ENCODE measurements at places on chromosomes 12 and 14. TPM values are rescaled to one million over a fixed set of nuclear protein-coding genes. Genes with fewer than 3 reads are reported as not detected.

GRCh38 chr14:35368583-35369392 lies 35.8 kb downstream of the NFKBIA start:
- peaks cover 33% of the 10 kb centered on the region for H3K4me1 ChIP-seq
- no peak overlapping the region for H3K27ac ChIP-seq
- DNase-seq: no peak
- H3K36me3 ChIP-seq: no peaks in the 10 kb centered on the region
- no peaks in the 10 kb centered on the region for H3K27me3 ChIP-seq
- H3K4me3 ChIP-seq: no peak overlapping the region

GRCh38 chr14:90911121-90911520 lies 94.9 kb upstream of the TTC7B start:
- DNase-seq: no peak
- H3K4me1 ChIP-seq: no peaks in the 10 kb centered on the region
- no peaks in the 10 kb centered on the region for H3K36me3 ChIP-seq
- no peak overlapping the region for H3K27ac ChIP-seq
- H3K4me3 ChIP-seq: no peak overlapping the region
- H3K27me3 ChIP-seq: no peaks in the 10 kb centered on the region

- DNase-seq: peak; percentile 78
- peak overlapping the region; percentile 88 for H3K4me3 ChIP-seq
- H3K36me3 ChIP-seq: peaks cover 11% of the 10 kb centered on the region
- H3K27me3 ChIP-seq: no peaks in the 10 kb centered on the region
- H3K4me1 ChIP-seq: peaks cover 34% of the 10 kb centered on the region
Observed at GRCh38 chr12:30796313-30796780, 41.6 kb upstream of the CAPRIN2 start.

- H3K27ac ChIP-seq: no peak overlapping the region
- H3K4me1 ChIP-seq: no peaks in the 10 kb centered on the region
- 0 out of 2 replicates have a peak, but pooled peaks cover 1% of the 10 kb centered on the region for H3K27me3 ChIP-seq
- H3K4me3 ChIP-seq: no peak overlapping the region
Observed at GRCh38 chr14:57060276-57060955, 208.3 kb downstream of the EXOC5 start.

DNA sequence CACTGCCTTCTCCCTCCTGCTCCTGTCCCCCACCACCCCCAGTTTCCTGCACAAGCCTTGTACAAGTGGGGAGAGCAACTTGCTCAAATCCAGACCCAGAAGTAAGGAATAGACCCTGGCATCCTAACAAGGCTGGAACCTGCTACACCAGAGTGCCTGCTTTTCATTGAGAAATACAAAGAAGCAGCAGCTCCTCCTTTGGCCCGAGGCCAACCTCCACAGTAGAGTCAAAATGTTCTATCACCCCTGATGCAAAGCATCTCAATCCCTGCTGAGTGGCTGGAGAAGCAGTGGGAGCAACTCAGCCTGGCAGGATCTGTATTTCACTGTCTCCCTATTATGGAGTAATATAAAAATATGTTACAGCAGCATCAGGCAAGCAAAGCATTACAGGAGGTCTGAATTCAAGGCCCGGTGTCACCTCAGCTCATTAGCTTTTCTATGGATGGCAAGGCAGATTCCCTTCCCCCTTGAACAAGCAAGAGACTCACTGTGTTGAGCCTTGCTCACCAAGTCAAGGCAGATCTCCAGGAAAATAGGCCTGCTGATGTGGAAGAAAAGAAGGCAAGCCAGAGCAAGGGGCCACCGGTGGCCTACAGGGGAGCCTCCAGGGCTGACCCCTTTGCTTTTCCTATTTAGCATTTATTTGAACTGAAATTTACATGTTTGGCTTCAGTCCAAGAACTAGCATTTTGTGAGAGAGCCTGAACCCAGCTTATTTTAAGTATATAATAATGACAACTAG lies 186.3 kb upstream of the EGLN3 start:
- H3K27ac ChIP-seq: no peak overlapping the region
- H3K4me1 ChIP-seq: no peaks in the 10 kb centered on the region
- H3K36me3 ChIP-seq: no peaks in the 10 kb centered on the region
- no peaks in the 10 kb centered on the region for H3K27me3 ChIP-seq

DNA sequence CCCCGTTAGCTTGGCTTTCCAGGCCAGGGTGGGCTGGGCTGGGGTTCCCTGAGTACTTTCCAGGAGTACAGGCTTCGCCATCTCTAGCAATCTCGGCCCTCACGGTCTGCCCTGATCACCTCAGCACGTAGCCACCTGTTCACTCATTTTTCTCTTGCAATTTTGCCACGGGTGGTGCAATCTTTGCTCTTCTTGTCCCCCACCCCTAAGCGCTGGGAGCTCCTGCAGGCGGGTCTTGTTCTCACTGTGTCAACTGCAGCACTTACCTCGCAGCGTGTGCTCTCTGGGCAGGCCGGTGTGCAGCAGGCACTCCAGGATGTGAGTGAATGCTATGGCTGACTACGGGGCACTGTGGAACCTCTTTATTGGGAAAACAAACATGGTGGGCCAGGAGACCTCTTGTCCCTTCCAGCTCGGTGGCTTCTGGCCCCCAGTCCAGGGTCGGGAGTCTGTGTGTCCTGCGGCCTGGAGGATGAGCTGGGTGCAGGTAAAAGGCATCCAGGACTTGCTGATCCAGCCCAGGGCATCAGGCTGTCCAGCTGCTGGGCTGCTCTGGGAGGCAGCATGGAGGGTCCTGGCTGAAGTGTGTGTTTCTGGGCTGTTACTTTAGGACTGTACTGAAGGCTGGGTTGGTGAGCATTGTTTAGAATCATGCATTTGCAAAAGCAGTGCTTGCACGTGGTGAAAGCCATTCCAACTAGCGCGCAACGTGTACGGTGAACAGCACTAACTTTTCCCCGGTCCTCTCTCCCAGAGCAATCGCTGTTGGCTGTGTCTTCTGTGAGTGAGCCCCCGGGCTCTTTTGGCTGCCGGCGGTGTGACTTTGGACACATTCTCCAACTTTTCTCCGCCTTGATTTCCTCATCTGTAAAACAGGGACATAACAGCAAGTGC lies 1.5 kb upstream of the ULK1 start:
- H3K4me1 ChIP-seq: 0 out of 2 replicates have a peak, but pooled peaks cover 4% of the 10 kb centered on the region
- no peak for DNase-seq
- H3K36me3 ChIP-seq: no peaks in the 10 kb centered on the region
- H3K4me3 ChIP-seq: no peak overlapping the region
- no peaks in the 10 kb centered on the region for H3K27me3 ChIP-seq

DNA sequence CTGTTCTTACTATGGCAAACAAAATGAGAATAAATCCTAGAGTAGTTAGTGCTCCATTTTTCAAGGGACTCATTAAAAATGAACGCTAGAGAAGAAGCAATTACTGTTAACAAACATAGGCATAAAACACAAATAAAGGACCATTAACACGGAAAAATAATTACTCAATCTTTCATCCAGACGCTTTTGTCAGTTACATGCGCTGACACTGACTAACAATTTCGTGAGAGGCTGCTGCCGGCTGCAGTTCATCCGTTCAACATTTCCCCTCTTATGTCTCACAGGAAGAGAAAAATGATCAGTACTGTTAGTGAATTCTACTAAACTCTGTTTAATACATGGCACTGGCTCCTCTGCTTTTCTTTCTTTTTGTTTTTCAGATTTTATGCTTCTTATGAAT lies 472.7 kb upstream of the FLRT2 start:
- no peak for DNase-seq
- H3K27me3 ChIP-seq: no peaks in the 10 kb centered on the region
- no peaks in the 10 kb centered on the region for H3K4me1 ChIP-seq
- H3K36me3 ChIP-seq: no peaks in the 10 kb centered on the region
- no peak overlapping the region for H3K27ac ChIP-seq
- H3K4me3 ChIP-seq: no peak overlapping the region

- peaks cover 15% of the 10 kb centered on the region for H3K4me1 ChIP-seq
- no peaks in the 10 kb centered on the region for H3K36me3 ChIP-seq
- DNase-seq: peak; percentile 74
- H3K27ac ChIP-seq: no peak overlapping the region
- no peak overlapping the region for H3K4me3 ChIP-seq
Observed at GRCh38 chr12:12282761-12283425, 16.0 kb upstream of the LRP6 start.

- no peaks in the 10 kb centered on the region for H3K36me3 ChIP-seq
- H3K27ac ChIP-seq: peak overlapping the region; percentile 80
- 0 out of 2 replicates have a peak overlapping the region, but pooled peaks have one; percentile 20 for H3K4me3 ChIP-seq
- no peaks in the 10 kb centered on the region for H3K27me3 ChIP-seq
- DNase-seq: peak; percentile 98
Observed at GRCh38 chr14:99809360-99809759, 16.1 kb downstream of the EML1 start.

The OR5AU1 gene
- not detected for total RNA-seq

The KITLG gene
- total RNA-seq: 98.4 TPM

The CCDC88C gene
- total RNA-seq: not detected

The OSBPL8 gene
- total RNA-seq: 67.0 TPM

The MFAP5 gene
- 390 TPM for total RNA-seq

Measured in GM23248 (cell line).